Activated CD4-positive, alpha-beta memory T cell treated with anti-CD3 and anti-CD28 coated beads, Interleukin-2, amount 10 ng/mL, durations not matched to agents 7 days and 5 days (primary cell): ENCODE measurements at places on chromosomes 12 and 14. TPM values are rescaled to one million over a fixed set of nuclear protein-coding genes. Genes with fewer than 3 reads are reported as not detected.

DNA sequence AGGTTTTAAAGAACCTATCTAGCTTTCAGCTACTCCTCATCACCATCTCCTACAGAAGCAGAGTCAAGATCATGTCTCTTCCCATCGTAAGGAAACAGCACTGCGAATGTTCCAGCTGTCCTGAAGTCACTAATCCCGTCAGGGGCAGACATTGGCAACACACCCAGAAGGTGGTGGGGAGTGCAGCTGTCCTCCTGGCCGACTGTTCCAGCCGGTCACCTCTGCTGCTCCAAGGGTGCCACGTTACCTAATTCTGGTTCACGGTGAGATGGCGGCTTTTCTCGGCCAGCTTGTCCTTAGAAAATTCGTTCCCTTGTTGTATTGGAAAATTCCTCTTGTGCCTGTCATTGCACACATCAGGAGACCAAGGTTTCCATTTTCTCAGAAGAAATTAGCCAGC, 196.2 kb downstream of the ZFP36L1 start:
- no peaks in the 10 kb centered on the region for H3K36me3 ChIP-seq
- peaks cover 5% of the 10 kb centered on the region for H3K4me1 ChIP-seq
- no peak overlapping the region for H3K4me3 ChIP-seq
- no peak for DNase-seq

GRCh38 chr14:62778852-62779251, 266.4 kb downstream of the KCNH5 start:
- no peak overlapping the region for H3K4me3 ChIP-seq
- H3K36me3 ChIP-seq = no peaks in the 10 kb centered on the region
- DNase-seq = no peak
- no peak overlapping the region for H3K27ac ChIP-seq
- H3K4me1 ChIP-seq = no peaks in the 10 kb centered on the region

DNA sequence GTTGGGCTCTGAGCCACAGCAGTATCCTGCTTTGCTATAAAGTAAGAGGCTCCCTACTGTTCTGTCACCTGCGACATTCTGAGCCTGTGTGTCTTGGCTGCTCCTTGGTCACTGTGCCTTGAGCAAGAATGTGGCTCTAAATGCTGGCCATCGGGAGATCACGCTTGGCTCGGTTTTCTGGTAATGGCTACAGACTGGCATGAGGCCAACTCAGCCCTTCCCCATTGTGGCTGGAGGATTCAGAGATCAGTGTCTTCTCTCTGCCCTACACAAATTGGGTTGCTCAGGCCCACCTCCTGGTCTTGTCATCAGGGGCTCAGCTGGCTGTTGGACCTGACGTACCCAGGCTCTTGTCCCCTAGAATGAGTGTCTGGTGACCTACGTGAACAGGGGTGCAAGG, 94.5 kb downstream of the PLXNC1 start:
- H3K4me1 ChIP-seq = peaks cover 27% of the 10 kb centered on the region
- DNase-seq = no peak
- no peak overlapping the region for H3K27ac ChIP-seq

DNA sequence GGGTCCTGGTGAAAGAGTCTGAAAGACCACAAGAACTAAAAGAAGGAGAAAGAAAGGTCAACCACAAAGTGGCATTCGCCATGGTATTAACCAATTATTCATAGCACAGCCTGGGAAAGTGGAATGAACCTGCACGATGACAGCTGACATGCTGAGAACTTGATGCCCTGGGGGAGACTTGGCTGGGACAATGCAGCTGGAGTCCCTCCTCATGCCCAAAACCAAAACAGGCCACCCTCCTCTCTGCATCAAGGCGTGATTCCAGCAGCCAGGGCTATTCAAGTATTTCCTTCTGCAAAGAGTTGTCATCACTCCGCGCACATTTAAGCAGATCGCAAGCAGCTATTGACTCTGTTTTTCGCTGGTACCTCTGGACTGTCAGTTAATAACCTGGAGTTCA, 167.1 kb upstream of the NOS1 start:
- no peaks in the 10 kb centered on the region for H3K27me3 ChIP-seq
- DNase-seq = no peak
- H3K36me3 ChIP-seq = no peaks in the 10 kb centered on the region
- H3K4me3 ChIP-seq = no peak overlapping the region

The KCNK10 gene
- not detected for total RNA-seq

The CTDSP2 gene
- 137 TPM for total RNA-seq
